ENCODE measurements at places on chromosomes 3 and 15. TPM values are rescaled to one million over a fixed set of nuclear protein-coding genes. Genes with fewer than 3 reads are reported as not detected.

ASB14 gene
- not detected for total RNA-seq

CTXN2 gene
- total RNA-seq: not detected

DNA sequence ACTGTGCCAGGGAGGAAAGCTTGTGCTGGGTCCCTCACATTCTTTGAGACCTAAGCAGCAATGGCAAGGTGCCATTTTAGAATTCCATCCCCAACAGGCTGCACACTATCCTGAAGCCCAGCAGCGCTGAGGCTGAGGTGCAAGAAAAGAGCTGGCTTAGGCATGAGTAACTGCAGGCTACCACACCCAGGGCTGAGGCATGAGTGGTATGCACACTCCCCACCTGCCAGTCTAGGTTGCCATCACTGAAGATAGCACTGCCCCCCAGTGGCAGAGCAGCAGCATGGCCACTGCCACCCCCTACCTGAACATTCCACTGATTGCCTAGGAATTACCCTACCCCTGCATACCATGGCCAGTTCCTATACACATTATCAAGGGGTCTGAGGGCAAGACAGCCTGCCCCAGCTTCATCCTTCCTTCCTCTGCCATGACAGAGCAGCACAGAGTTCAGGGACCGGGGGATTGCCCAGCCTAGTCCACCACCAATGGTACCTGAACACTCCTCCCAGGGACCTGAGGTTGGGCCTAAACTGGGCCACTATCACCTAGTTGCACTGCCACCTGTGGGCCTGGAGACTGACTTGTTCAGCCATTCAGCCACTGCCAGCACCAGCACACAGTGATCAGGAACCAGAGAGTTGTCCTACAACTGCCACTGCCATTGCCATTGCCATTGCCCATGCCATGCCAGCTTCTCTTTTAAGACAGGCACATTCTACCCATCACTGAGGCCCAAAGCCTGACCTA is 129.8 kb downstream of the SATB1 start:
- DNase-seq: peak; percentile 66

GRCh38 chr15:48579945-48580671 is 65.4 kb downstream of the FBN1 start:
- DNase-seq: no peak

GRCh38 chr3:159840703-159841299 is 147.8 kb upstream of the IL12A start:
- peak; percentile 51 for DNase-seq

- no peak for DNase-seq
Observed at GRCh38 chr15:56445746-56446145, 19.2 kb downstream of the MNS1 start.

- DNase-seq: peak; percentile 58
Observed at GRCh38 chr15:59632714-59633113, 21.1 kb downstream of the GCNT3 start.

- DNase-seq: no peak
Observed at GRCh38 chr3:184825121-184825820, 13.3 kb downstream of the VPS8 start.

DNA sequence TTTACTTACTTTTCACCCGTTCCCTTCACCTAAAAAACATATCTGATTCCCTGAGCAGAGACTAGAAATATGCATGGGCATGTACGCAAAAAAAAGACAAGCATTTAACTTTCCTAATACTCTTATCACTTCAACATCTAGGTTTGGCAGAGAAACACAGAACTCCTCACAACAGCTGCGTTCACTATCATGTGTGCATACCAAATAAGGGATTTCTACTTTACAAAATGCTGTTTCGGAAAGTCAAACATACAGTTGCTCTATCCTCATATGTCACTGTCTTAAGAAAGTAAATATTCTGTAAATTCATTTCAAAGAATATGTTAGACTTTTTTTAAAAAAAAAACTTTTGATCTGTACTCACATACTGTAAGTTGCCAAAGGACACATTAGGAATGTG is 65.1 kb upstream of the CBLB start:
- DNase-seq: no peak

All from cardiac muscle cell (in vitro differentiated cells and primary cell).